SK-N-MC (cell line): ENCODE measurements at places on chromosomes 5 and 9.
A peak's percentile ranks its signal among the peaks of the same experiment; 100 is the strongest.

DNA sequence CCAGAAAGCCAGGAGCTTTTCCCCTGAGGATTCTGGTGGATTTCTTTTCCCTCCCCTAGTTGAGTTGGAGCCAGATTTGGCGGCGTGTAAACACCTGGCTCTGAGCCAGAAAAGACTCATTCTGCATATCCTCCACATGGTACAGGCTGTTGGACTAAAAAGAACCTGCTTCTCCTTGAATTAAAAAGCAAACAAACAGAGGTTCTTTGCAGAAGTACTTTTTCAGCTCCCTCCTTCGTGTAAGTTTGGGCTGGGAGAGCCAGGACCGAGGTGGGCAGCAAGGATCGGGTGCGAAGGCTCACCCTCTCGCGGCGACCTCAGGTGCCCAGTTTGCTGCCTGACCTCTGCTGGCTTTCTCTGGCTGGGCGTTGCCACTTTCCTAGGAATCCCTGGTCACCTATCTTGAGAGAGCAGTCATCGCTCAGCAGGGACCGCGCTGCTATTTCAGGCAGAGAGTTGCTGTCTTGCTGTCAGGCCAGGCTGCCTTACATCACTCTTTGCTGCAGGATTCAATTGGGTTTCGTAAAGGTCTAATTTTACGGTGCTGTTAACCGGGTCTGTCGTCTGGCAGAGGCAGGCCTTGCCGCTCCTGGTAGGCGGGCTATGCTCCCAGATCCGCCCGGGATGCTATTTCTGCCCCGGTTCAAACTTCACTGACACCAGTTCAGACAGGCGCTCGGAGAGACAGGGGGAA is 3.2 kb downstream of the PAPPA start:
- no peak for DNase-seq

- DNase-seq = no peak
Measured at GRCh38 chr5:83785176-83785668, 64.6 kb upstream of the HAPLN1 start.

GRCh38 chr5:143208781-143209510 is 194.5 kb downstream of the NR3C1 start:
- no peak for DNase-seq

DNA sequence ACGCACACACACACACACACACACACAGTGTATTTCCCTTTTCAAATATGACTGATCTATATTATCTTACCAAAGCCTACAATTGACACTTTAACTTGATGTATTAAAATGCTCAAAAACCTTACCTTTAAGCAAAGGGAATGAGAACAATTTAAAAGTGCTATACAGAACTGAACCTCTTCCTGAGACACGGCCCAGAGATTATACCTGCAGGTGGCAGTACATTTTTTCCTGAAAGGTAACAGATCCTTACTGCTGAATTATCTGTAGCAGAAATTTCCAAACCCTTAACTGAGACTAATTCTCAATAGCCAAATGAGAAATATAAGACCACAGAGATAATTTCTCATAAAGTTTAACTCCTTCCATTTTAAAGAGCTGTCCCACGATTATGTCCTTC is 91.1 kb downstream of the MYO10 start:
- DNase-seq = no peak

DNA sequence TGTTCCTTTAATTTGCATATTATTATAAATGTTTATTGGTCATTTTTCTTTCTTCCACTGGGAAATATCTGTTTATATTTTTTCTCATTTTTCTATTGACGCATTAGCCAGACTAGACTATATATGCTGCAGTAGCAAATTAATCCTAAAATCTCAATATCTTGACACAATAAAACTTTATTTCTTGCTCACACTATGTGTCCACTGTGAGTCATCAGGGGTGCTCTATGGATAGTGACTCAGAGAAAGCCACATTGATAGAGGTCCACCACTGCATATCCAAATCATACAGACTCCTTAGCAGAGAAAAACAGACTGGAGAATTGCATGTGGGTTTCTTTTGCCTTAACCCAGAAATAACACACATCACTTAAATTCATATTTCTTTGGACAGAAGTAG is 20.8 kb downstream of the OR1L3 start:
- DNase-seq = no peak

DNA sequence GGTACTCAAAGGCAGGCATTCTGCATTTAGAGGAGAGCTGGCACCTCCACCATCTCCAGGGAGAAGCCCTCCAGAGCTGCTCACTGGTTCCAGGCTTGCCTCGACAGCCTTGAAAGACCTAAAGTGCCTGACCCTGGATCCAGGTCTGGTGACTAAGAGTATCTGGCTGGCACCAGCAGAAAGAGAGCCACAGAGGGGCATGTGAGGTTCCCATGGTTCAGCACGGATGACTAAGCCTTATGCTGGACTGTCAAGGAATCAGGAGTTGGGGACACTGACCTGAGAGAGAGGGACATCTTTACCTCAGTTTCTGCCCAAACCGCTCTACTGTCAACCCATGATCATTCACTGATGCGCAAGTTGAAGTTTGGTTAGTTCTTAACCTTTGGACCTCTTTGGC is 3.0 kb downstream of the ACTL7A start:
- DNase-seq = no peak

GRCh38 chr5:40914835-40915234 is 5.5 kb downstream of the C7 start:
- no peak for DNase-seq

DNA sequence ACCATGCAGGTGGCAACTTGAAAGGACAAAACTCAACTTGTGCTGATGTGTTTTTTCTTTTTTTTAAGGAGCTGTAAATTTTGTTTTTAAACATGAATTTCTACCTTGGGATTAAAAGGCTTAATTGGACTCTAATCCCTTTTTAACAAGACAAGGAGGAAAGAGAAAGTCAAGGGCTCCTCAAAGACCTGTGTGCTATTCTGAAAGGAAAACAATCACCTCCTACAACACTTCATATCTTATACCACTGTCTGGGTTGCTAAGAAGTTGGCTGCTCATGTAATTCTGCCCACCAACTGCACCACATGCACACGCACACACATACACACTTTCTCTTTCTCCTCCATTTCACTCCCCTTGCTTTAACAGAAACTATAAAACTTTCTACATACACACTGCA is 78.6 kb downstream of the SH3RF2 start:
- DNase-seq = no peak

DNA sequence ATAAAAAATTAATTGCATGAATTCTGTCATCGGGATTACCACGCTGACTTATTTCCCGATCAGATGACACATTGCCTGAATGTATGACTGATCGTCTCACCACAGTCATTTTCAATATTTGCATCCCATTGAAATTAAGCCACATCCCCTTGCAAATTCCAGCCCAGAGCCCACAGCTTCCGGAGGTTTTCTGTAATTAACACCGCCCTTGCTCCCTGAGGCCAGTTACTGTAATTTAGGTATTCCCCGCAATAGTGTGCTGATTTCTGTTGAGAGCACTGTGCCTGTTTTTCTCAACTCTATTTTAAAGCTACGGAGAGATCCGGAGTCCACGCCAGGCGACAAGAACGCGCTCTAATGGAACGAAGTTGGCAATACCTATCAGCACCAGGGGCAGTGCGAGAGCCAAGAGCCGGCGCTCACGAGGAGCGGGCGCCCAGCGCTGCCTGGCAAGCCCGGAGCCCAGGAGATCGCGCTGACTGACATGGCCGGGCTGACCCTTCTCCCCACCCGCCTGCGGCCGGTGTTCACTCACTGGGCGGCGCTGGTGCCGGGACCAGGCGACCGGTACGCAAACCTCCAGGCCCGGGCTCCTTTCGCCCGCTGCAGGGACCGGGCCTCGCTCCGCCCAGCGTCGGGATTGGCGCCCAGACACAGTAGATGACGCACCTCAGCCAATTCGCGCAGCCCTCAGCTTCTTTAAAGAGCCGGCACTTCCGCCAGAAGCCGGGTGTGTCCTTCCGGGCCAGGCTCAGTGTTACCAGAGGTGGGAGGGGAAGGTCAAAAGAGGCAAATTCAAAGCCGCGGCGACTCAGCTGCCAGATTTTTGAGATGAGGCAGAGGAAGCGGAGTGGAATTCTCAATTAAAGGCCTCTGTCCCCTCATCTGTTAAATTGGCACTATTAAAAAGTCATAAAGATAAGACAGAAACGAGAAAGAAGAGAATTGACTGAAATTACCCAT is at the start of gene PLGRKT:
TSS of gene PLGRKT (minus strand) at position 672 of the 963 bp plus-strand sequence. CDS start 5,948 bp downstream, outside the sequence.
- peak; percentile 59 for DNase-seq

GRCh38 chr5:4418084-4418483 is 722.0 kb upstream of the ADAMTS16 start:
- DNase-seq = no peak

DNA sequence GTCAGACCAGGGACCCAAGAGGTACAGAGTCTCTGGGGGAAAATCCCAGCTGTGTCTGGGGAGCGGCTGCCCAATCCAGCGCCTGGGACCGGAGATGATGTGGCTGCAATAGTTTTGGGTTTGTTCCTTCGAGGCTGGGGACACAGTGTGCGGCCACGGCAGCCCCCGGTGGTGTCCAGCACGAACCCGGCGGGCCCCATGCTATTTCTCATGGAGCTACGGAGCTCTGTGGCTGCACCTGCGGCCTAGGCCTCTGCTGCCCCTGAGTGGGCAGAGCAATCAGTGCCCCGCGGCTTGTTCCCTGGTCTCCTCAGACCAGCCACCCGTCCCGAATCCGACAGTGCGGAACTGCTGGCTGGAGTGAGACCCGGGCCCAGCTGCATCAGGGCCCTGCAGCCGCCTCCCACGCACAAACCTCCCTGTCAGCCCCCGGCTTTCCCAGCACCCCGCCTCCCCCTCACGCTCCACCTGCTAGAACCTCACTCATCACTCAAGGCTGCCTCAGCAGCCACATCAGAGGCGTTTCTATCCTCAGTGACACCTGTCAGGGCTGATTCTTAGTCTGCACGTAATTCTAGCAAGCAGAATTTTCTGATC is 29.0 kb downstream of the SARDH start:
- no peak for DNase-seq

DNA sequence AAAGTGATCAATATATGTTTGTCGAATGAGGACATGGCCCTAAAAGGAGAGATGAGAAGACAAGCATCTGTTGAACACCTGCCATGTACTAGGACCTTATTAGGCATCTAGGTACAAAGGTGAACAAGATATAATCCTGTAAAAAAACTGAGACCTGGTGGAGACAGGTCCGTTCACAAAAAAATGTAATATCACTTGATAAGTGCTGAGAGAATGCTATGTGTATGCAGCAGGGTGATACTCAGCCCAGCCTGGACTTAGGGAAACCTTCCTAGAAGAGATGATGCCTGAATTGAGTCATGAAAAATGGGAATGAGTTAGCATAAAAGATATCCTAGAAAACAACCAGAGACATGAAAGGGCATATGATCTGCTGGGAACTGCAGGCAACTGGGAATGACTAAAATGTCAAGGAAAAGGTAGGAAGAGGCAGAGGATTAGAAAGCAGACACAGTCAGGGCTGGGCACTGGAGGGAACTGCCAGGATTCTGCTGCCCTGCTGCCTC is 108.5 kb downstream of the ADRB2 start:
- no peak for DNase-seq

GRCh38 chr5:54822324-54822687 is 163.1 kb downstream of the ESM1 start:
- DNase-seq = no peak

- no peak for DNase-seq
Measured at GRCh38 chr9:79382458-79382857, 189.3 kb upstream of the TLE4 start.

DNA sequence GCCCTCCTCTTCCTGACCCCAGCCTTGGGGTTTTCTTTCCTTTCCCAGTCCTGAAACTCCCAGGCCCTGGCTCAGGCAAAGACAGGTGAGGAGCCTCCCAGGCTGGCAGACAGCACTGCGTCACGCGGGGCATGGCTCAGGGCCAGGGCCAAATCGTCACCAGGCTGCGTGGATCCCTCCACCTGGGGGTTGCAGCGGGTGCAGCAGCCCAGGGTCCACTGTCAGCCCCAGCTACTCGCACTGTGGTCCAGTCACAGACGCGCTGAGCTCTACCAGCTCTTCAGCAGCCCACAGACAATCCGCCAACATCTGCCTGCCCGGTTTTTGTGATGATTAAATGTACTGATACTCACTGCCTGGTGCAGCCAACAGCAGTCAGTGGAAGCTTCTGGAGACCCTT is 12.1 kb downstream of the FAM78A start:
- DNase-seq = no peak

DNA sequence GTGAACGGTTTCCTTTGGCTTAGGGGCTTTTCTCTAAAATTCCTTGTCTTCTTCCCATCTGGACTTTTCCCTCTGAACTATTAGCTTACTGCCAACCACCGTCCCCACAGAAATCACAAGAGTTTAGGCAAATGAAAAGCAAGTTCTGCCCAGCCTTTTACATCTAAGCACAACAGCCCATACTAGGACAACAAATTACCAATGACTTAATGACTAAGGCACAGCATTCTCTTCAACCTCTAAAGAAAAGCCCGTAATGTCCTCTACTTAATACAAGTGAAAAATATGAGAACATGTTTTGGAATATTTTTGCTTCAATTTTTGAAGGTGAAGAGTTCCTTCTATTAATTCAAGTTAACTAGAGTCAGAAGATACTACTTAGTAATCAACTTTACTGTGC is 1.2 kb downstream of the ZBTB5 start:
- DNase-seq = no peak

GRCh38 chr9:97596906-97597305 is 36.3 kb downstream of the TSTD2 start:
- no peak for DNase-seq

DNA sequence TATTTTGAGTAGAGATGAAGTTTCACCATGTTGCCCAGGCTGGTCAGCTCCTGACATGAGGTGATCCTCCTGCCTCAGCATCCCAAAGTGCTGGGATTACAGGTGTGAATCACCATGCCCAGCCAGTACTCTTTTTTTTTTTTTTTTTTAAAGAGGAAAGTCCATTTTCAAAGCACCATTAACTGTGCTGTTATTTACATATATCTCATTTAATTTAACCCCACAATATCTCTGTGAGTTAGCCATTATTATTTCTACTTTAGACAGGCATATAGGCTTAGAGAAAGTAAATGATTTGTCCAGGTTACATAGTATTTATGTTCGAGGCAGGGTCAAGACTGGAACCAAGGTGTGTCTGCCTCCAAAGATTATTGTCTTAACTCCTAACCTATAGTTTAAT is 50.7 kb downstream of the ATG10 start:
- no peak for DNase-seq
